EH (cell line): ENCODE measurements at places on chromosomes 2 and 18.

GRCh38 chr18:13395577-13395976 lies 177.0 kb downstream of the LDLRAD4 start:
- no peak for DNase-seq

GRCh38 chr2:237904831-237905599 lies 45.6 kb downstream of the RAMP1 start:
- DNase-seq = peak; percentile 95

- no peak for DNase-seq
Observed at GRCh38 chr2:222738809-222739208, 67.4 kb downstream of the MOGAT1 start.

DNA sequence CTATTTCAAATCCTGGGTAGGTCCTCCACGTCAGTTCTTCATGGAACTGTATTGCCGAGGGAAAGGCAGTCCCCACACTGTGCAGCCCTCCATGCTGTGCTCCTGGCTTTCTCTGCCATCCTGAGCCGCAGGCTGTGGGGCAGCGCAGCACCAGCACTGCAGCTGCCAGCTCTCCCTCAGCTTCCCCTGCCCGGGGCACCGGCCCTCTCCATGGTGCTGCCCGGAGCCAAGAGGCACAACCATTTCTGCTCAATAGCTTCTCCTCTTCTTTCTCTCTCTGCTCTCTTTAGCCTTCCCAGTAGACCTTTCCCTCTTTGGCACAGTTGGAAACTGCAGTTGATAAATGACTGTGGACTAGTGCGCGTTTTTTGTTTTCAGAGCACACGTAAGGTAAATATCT lies 12.1 kb downstream of the ANKRD23 start:
- peak; percentile 27 for DNase-seq

DNA sequence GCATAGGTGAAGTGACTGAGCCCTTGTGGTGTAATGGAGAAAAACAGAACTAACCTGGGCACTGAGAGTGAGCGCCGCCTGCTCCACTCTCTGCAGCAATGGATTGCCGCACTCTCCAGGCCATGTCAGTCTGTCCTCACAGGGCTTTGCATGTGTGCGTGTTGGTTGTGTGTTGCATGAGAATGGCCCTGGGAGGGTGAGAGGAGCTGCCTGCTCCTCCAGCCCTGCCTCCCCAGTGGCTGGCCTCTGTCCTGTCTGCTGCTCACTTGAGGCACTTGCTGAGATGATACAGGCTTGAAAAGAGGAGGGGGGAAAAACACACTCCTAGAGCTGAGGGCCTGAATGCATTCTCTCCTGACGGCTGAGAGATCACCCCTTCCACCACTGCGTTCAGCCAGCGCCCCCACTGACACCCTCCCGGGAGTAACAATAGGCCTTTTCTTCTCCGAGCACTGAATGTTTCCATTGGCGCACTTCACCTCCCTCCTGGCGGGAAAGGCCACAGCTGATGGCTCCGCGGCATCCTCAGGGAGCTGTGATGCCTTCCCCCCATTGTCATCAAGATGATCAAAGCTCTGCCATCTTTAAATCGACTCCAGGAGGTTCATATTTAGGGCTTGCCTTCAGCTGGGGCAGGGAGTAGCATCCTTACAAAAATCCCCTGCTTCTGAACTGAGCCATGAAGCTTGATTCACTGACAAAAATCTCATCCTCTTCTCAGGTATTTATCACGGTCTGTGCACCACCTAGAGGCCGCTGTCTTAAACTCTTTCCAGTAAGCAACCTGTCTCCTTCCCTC lies 49.9 kb upstream of the DAPL1 start:
- peak; percentile 64 for DNase-seq

- no peak for DNase-seq
Observed at GRCh38 chr2:202778217-202778616, 93.3 kb downstream of the ICA1L start.

DNA sequence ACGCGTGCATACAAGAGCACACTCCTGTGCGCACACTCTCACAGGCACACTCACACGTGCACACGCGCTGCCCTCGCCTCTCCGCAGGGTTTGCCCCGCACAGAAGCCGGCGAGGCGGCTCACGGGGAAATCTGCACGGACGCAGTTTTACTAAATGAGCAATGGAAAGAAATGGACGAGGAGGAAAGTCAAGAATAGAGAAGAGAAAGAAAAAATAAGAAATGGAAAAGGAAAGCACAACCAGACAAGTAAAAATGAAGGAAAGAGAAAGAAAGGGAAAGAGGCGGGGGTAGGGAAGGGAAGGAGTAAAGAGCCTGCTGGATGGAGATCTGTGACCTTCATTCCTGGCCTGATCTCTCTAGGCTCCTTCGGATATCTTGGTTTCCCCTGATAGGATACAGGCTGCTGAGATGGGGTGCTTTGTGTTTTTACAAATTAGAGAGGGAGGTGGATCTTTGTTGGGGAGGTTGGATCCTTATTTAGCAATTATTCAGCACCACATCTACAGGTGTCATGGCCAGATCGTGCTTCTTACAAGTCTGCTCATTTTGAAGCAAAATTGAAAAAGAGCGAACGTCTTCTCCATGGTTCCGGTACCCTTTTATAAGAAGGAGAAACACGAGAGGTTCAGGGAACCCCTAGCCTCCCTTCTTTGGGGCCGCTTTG lies 693 bp upstream of the LRP2 start:
- no peak for DNase-seq

DNA sequence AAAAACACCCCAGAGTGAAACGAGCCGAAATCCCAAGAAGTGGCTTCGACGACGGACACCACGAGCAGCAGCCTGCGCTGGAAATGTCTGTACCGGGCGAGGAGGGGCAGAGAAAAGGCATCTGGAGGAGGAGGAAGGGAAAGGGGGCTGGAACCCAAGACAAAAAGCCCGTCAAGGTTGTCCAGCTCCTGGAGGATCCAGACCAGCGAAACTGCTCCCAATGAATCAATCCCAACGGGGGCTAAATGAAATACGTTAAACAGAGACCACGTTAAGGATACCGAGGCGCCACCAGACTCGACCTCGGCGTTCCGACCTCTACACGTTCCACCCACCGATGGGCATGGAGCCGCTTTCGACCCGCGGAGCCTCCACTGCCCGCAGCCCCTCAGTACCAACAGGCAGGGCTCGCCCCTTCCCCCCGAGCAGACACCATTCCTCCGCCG lies 400 bp downstream of the CCDC88A start:
- peak; percentile 51 for DNase-seq

GRCh38 chr2:7767902-7768301 lies 850.7 kb downstream of the RNF144A start:
- DNase-seq = no peak

DNA sequence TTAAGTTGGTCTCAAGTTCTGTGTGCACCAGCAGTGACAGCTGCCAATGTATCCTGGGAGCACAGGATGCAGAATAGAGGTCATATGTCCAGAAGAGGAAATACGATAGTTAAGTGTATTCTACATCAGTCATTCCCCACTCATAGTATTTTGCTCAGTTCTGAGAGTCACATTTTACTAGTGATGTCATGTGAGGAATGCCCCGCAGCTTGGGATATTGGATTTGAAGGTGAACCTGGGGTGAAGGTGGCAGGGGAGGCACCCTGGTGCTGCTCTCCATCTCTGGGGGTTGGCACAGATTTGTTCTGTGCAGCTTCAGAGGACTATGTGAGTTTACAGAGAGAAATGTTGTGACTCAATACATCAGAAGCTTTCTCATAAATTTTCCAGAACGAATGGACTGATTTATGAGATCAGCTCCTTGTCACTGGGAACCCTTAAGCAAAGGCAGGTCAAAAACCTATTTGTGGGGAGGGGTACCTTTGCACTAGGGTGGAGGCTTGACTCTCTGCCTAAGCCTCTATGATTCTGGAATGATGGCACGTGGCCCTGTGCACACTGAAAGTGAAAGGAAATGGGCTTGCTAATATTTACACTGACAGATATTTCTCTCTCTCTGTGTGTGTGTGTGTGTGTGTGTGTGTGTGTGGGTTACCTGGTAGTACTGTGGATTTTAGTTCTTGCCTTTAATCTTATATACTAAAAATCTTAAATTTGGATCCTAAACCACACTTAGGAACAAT lies 95.9 kb downstream of the NEB start:
- no peak for DNase-seq

DNA sequence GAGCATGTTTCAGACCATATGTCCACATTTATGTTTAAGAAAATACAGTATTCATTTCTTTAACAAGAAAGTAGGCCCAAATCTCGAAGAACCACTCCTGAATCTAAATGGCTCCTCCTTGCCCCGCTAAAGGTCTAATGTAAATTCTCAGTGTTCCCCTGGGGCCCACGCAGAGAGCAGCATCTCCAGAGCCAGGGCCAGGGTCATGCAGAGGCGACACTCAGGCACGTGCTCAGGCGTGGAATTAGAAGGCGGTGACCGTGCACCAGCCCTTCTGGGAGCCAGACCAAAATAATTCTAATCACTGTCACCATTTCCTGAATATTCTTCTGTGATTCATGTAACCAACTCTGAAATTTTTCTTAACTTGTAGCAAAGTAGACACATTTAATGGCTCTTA lies 68.3 kb upstream of the MYT1L start:
- no peak for DNase-seq

- no peak for DNase-seq
Observed at GRCh38 chr2:60492548-60492947, 60.9 kb downstream of the BCL11A start.

- peak; percentile 38 for DNase-seq
Observed at GRCh38 chr2:225113371-225114015, 71.2 kb upstream of the DOCK10 start.

DNA sequence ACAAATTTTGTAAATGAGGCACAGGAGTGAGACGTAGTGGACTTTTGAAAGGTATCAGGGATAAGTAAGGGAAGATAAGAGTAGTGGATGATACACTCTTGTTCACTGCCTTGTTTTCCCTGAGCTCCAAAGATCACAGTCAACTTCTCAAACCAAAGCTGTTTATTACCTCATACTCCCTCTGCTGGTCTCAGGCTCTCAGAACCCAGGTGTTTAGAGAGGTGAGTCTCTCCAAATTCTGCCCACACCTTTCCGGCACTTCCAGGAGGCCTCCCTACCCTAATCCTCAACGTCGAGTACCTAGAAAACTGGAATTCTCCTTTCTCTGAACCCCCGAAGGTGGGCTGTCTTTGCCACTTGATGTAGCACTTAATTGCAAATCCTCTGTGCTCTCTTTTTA lies 621.1 kb downstream of the BCL11A start:
- no peak for DNase-seq

GRCh38 chr2:217983276-217984233 lies 19.2 kb downstream of the TNS1 start:
- no peak for DNase-seq

DNA sequence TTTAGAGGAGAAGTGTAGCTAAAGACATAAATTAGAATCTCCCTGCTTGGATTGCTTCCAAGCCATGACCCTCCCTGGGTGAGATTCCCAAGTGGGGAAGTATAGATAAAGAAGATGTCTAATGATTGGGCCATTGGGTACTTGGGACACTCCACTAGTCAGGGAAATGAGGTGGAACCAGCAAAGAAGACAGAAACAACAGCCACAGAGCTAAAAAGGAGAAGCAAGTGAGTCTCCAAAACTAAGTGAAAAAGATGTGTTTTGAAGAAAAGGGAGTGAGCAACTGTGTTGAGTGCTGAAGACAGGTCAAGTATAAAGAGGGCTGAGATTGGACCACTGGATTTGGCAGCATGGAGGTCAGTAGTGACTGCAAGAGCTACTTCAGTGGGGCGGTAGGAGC lies 276.7 kb upstream of the STON1 start:
- no peak for DNase-seq

DNA sequence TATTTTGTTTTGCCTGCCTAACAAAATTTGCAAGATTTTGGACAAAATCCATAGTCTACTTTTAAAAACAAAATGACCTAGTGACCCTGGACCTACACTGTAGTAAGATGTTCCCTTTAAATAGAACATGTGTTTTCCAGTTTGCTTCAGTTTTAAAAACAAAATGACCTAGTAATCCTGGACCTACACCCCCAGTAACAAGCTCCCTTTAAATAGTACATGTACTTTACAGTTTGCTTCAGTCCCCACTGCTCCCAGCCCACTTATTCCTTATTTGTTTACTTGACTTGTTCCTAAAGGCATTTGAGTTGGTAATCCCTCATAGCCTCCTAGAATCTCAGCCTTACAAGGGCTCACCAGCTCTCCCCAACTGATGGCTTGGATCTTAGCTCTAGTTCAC lies 34.5 kb upstream of the HTR2B start:
- peak; percentile 48 for DNase-seq

DNA sequence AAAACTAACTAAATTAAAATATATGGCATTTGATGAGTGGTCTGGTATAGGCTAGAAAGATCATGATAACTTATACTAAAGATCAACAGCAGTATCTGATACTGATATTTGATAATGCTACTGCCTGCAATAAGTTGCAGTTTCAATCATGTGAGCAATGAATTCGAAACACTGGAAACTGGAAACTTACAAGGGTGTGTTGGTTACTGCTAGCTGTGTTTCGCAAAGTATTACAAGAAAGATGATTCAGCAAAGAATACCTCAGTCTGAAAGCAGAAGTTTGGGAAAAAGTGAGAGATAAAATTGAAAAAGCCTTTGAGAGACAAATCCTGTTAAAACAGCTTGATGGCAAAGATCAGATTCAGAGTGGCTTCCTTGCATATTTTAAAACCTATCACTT lies 294.5 kb downstream of the CCDC178 start:
- DNase-seq = no peak

DNA sequence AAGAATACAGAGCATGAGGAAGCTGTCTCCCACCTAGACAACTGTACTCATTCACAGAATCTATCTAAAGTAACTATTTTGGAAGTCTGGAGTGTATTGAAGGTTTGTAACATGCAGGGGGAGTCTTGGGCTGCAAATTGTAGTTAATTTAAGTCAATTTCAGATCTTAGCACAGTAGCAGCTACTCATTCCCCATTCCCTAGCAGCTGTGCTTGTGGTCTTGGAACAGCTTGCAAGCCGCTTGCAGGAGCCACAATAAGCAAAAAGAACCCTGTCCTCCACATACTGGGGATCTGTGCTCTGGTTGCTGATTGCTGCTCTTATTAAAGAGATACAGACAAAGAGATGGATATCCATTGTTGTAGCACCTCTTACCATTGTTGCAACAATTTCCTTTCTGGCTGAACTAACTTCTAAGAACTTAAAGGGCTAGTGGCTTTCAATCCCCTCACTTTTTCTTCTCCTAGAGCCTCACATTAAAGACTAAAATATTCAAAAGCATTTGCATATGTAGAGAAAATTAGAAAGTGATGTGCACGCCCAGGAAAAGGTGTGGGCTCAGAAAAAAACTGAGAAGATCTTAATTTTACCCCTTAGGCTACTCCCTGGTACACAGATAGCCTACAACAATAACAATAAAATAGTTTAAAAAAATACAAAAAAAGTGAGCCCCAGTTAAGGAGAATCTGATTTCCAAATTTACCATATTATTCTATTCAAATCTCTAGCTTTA lies 1775.1 kb upstream of the PIK3C3 start:
- no peak for DNase-seq

- peak; percentile 78 for DNase-seq
Observed at GRCh38 chr2:43611987-43612894, 16.4 kb upstream of the THADA start.
